ENCODE measurements at places on chromosomes 16 and 17.

DNA sequence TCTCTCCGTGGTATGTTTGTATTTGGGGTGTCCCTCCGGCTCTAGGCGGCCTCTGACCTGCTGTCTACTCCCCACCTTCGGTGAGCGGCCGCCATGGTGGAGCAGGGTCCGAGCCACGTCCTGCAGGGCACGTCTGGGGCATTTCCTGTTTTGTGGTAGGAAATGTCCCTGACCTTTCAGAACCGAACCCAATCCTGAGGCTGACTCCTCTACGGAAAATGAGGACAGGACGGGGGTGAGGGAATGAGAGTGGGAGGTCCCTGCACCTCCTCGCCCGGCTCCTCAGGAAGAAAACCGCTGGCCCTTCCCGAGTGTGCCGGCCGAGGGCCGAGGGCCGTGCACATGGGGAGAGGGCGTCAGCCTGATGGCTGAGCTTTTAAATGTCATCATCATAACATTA lies 45.8 kb downstream of the WDR45B start:
- no peak for DNase-seq

DNA sequence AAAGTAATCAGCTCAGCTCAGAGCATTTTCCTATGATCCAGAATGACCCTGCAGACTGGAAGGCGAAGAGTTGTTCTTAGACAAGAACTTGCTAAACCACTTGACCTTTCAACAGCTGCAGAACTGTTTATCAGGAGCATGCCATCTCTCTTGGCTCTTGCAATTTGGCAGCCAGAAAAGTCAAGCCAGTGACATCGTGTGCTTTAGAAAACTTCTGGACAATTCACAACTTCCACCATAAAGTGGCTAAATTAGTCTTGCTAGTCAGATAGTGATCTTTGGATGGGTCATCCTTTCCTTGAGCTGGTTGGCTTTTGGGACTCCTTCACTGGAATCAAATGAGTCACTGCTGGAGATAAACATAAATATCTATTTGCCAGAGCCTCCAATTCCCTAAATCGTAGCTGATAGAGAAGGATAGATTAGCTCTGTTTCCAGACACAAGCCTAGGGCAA lies 146.5 kb downstream of the MAP2K6 start:
- DNase-seq = no peak

DNA sequence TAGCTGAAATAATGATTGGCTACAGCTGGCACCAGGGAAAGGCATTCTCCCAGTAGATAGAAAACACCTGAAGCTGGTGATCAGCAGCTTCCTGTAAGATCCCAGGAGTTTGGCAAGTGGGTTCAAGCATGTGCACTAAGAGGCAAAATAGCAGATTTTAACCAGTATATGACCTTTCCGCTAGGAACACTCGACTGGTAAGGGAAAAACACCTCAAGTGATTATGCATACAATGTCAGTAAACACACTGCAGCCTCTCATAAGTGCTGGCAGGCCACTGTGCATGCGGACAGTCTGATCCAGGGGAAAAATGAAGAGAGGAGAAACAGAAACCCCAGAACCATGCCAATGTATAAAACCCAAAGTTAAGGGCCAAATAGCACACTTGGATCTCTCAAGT lies 49.0 kb upstream of the HLF start:
- no peak for DNase-seq

DNA sequence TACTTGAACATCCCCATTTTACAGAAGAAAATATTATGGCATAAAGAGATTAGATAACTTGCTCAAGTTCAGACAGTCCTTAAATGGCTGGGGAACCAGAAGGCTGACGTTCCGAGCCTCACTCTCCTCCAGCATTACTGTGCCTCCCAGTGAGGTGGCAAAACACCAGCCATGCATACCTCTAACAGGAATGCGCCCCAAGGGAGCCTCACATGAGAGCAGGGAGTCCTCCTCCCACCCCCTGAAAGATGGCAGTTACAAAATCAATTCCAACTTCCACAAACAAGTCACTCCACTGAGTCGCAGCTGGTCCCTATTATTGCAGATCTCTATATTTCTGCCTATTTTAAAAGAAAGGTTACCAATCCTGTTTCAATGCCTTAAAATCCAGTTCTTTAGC lies 55.5 kb downstream of the ANKFY1 start:
- no peak for DNase-seq

GRCh38 chr17:74623693-74624093 lies at the start of gene CD300E:
TSS of gene CD300E (minus strand) at chr17:74623738. CDS start at chr17:74623621, 117 bp downstream.
- DNase-seq = no peak
